ENCODE measurements at places on chromosomes 7 and 10.

GRCh38 chr7:100213672-100214071 lies 6.1 kb upstream of the PVRIG start:
- peak overlapping the region; percentile 88 for H3K27ac ChIP-seq
- H3K27me3 ChIP-seq = peaks cover 3% of the 10 kb centered on the region
- no peak overlapping the region for H3K4me3 ChIP-seq
- H3K36me3 ChIP-seq = no peaks in the 10 kb centered on the region

- no peak overlapping the region for H3K27ac ChIP-seq
- peaks cover 4% of the 10 kb centered on the region for H3K27me3 ChIP-seq
- no peak for DNase-seq
- no peaks in the 10 kb centered on the region for H3K36me3 ChIP-seq
Measured at GRCh38 chr10:71790749-71791440, 17.6 kb upstream of the VSIR start.

- no peak for DNase-seq
- no peaks in the 10 kb centered on the region for H3K36me3 ChIP-seq
- H3K4me3 ChIP-seq = no peak overlapping the region
- H3K27ac ChIP-seq = no peak overlapping the region
- no peaks in the 10 kb centered on the region for H3K4me1 ChIP-seq
Measured at GRCh38 chr10:66085906-66086305, 839.9 kb upstream of the LRRTM3 start.

DNA sequence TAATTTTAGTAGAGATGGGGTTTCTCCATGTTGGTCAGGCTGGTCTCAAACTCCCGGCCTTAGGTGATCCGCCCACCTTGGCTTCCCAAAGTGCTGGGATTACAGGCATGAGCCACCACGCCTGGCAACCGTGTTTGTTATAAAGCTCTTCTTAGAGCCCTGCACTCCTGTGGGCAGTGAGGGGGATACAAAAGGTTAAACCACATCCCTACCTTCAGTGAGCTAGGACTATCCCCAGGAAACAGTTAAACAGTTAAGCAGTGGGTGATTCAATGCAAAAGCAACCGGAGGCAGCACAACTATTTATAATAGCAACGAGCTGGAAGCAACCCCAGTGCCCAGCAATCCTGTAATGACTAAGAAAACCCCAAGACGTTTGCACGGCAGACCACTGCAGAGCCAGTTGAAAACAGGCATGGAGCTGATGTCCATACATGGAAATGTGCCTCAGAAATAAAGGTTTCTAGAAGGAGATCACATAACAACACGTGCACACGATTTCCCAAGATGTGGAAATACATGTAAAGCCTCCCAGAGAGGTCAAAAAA lies 107.2 kb upstream of the LYZL2 start:
- no peak for DNase-seq
- peaks cover 7% of the 10 kb centered on the region for H3K27me3 ChIP-seq

GRCh38 chr10:66837335-66837734 lies 88.5 kb upstream of the LRRTM3 start:
- no peak overlapping the region for H3K27ac ChIP-seq
- peaks cover 6% of the 10 kb centered on the region for H3K27me3 ChIP-seq
- H3K36me3 ChIP-seq = no peaks in the 10 kb centered on the region
- H3K4me3 ChIP-seq = no peak overlapping the region
- H3K4me1 ChIP-seq = peaks cover 4% of the 10 kb centered on the region

DNA sequence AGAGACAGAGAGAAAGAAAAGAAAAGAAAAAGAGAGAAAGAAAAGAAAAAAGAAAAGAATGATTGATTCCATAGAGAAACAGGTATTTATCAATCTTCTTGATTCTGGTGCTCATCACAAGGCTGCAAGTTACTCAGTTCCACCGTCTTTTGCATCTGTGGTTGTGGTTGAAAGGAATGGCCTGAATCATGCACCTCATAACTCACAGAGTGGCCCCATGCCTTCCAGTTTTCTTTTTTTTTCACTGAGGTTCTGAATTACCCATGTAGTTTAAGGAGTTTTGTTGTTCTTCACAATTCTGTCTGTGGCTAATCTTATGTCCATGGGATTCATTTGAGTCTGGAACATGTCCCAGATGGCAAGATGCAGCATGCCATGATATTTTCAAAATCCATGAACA lies 156.0 kb downstream of the ZNF33B start:
- no peaks in the 10 kb centered on the region for H3K36me3 ChIP-seq
- H3K4me3 ChIP-seq = no peak overlapping the region
- no peak for DNase-seq
- no peak overlapping the region for H3K27ac ChIP-seq
- H3K4me1 ChIP-seq = no peaks in the 10 kb centered on the region
- H3K27me3 ChIP-seq = no peaks in the 10 kb centered on the region

DNA sequence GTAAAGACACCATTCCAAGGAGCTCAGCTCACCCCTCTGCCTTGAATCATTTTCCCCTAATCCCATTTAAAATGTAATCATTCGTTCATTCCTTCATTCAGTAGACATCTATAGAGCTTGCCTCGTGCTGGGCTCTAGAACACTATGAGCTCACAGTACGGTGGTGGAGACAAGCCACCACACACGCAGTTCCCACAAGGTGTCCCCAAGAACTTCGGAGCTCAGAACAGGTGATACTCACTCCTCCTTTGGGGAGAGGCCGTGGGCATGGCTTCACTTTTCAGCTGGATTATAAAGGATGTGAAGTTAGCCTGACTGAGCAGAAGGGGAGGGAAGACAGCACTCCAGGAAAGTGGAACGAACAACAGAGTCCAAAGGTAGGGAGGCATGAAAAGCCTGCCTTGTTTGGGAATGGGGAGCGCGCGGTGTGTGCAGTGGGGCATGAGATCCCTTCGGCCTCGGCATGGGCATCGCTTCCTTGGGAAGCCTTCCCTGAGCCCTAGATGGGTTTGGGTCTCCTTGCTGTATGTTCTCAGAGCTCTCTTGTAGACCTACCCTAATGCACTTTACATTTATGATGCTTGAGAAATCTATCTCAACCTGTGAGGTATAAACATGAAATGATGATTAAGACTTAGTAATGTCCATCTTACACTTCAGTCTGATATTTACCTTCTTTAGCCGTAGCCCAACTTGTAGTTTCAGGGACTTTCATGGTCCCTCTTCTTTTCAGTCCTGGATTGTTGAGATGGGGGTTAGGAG lies 809 bp upstream of the OGA start:
- H3K36me3 ChIP-seq = peaks cover 9% of the 10 kb centered on the region
- no peak for DNase-seq
- H3K27ac ChIP-seq = peak overlapping the region; percentile 98

DNA sequence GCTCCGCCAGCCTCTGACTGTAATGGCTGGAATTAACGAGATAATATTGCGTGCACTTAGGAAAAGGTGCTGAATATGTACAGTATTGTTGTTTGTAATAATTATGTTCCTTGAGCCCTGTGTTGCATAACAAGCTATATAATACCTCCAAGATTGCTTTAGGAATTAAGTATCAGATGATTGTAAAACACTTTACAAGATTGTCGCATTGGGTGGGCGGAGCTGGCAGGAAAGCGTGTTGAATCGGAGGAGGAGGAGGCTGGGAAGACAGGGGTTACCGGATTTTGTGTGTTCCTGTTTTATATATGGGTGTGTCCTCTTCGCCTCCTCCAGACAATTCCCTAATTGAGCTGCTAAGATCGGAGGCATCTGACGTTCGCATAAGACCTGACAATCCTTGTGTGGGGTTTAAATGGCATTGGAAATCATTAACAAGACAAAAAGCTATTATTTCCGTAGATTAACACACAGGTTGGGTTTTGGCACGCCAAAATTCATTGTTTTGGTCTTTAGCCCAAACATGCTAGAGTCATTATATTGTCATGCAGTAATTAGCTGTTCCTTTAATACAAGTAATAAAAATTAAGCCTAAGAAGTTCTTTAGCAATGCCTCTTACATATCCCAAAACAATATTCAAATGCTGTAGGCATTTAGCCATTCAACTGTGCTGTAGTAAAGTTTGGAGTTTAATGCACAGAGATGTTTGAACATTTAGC lies 192.9 kb upstream of the SH2B2 start:
- H3K4me1 ChIP-seq = peaks cover 33% of the 10 kb centered on the region
- peak overlapping the region; percentile 45 for H3K27ac ChIP-seq
- peak; percentile 7 for DNase-seq

- H3K4me3 ChIP-seq = peak overlapping the region; percentile 89
- DNase-seq = no peak
- H3K27ac ChIP-seq = peak overlapping the region; percentile 41
- H3K27me3 ChIP-seq = peaks cover 16% of the 10 kb centered on the region
Measured at GRCh38 chr10:132961787-132962622, 19.6 kb upstream of the CFAP46 start.

GRCh38 chr7:109930049-109930448 lies 1160.9 kb upstream of the LRRN3 start:
- H3K27me3 ChIP-seq = no peaks in the 10 kb centered on the region
- H3K27ac ChIP-seq = no peak overlapping the region
- H3K4me1 ChIP-seq = no peaks in the 10 kb centered on the region
- no peak for DNase-seq

DNA sequence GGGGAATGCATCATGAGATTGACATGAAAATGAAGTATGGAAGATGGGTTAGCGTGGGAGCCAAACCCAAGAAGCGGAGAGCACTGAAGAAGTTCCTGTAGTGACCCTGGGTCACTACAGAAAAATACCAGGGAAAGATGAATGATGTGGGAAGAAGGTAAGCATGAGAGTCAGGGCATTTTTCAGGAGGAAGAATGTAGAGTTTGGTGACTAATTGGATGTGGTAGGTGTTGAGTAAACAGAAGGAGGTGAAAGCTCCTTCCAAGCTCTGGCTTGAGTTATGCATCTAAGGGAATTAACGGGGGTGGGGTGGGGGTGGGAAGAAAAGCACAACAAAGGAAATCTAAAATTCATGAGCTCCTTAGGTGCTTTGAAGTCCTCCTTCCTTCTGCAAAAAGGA lies 238.1 kb upstream of the AOAH start:
- H3K4me3 ChIP-seq = no peak overlapping the region
- peaks cover 43% of the 10 kb centered on the region for H3K4me1 ChIP-seq
- peaks cover 4% of the 10 kb centered on the region for H3K36me3 ChIP-seq
- H3K27me3 ChIP-seq = no peaks in the 10 kb centered on the region

GRCh38 chr10:60643874-60644273 lies 134.4 kb upstream of the CDK1 start:
- H3K36me3 ChIP-seq = no peaks in the 10 kb centered on the region
- H3K4me1 ChIP-seq = peaks cover 21% of the 10 kb centered on the region
- no peak overlapping the region for H3K4me3 ChIP-seq

DNA sequence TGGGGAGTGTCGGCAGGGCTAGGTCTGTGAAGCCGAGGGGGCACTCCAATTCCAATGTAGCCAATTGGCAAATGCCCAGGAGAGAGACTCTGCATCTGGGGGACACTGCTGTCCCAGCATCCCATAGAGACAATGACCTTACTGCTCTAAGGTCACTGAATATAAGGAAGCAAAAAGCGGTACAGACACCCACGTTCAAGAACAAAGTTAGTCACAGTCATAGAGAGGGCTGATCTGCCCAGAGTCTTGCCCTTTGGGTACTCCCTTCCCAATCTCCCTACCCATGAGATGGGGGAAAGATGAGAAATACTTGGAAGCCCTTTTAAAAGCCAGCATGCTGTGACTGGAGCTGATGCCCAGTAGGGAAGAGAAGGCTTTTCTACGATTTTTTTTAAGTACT lies 76.3 kb upstream of the GSDME start:
- H3K4me3 ChIP-seq = no peak overlapping the region
- H3K27ac ChIP-seq = no peak overlapping the region
- H3K27me3 ChIP-seq = no peaks in the 10 kb centered on the region

- no peaks in the 10 kb centered on the region for H3K27me3 ChIP-seq
- peaks cover 7% of the 10 kb centered on the region for H3K4me1 ChIP-seq
- no peak overlapping the region for H3K4me3 ChIP-seq
- H3K36me3 ChIP-seq = peaks cover 3% of the 10 kb centered on the region
- H3K27ac ChIP-seq = no peak overlapping the region
Measured at GRCh38 chr7:147541261-147541660, 1049.3 kb upstream of the C7orf33 start.

- H3K36me3 ChIP-seq = no peaks in the 10 kb centered on the region
- peaks cover 43% of the 10 kb centered on the region for H3K27me3 ChIP-seq
- no peak overlapping the region for H3K27ac ChIP-seq
- H3K4me1 ChIP-seq = peaks cover 11% of the 10 kb centered on the region
- no peak for DNase-seq
Measured at GRCh38 chr10:113455947-113456346, 96.9 kb upstream of the HABP2 start.

GRCh38 chr10:114723991-114724715 lies 66.1 kb upstream of the ABLIM1 start:
- no peaks in the 10 kb centered on the region for H3K4me1 ChIP-seq
- H3K27ac ChIP-seq = no peak overlapping the region
- no peaks in the 10 kb centered on the region for H3K27me3 ChIP-seq
- no peak overlapping the region for H3K4me3 ChIP-seq
- H3K36me3 ChIP-seq = no peaks in the 10 kb centered on the region
- no peak for DNase-seq

DNA sequence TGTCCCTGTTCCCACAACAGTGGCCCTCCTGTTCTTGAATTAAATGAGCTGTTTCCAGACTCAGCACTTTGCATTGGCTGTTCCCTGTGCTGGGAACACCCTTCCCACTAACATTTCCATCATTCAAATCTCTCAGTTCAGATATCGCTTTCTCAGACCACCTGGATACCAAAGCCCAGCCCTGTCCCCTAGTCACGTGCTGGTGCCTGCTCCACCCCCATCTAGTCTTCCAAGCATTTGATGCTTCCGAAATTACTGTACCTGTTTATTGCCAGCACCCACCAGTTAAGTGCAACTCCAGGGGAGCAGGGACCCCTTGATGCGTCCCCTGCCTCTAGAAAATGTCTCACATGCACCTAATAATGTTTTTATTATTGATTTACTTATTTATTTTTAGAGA lies 3.0 kb upstream of the SLC29A4 start:
- no peak for DNase-seq
- peaks cover 8% of the 10 kb centered on the region for H3K4me1 ChIP-seq

DNA sequence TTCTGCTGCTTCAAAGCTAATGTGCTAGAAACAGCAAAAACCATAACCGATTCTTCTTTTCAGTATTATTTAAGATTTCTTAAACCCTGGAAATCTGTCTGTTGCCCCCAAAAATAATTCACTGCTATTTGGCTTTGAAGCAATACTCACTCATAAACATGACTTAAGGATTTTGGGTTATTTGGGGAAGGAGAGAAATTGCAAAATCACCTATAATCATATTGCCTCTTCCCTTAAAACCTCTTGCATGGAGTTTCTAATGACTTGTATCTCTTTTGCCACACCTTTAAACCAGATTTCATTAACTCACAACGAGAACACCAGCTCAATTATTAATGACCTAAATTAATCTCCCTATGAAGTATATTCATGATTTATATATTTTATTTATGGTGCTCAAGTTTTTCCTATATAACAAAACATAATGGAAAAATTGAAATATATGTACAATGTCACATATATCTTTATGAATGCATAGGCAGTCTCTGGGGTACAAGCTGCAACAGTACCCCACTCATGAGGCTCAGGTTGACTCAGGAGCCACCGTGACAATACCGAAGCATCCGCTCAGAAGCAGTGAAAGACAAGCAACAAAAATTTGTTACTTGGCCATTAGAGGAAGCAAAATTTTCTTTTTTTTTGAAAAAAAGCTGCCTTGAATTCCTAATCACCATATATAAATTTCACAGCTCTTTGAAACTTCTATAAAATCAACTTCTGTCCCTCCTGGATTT lies 3.0 kb downstream of the NAMPT start:
- peaks cover 7% of the 10 kb centered on the region for H3K36me3 ChIP-seq
- no peaks in the 10 kb centered on the region for H3K27me3 ChIP-seq
- DNase-seq = no peak
- peak overlapping the region; percentile 46 for H3K4me3 ChIP-seq
- H3K27ac ChIP-seq = no peak overlapping the region
